ENCODE measurements at places on chromosomes 3 and 15. TPM values are rescaled to one million over a fixed set of nuclear protein-coding genes. Genes with fewer than 3 reads are reported as not detected.

Gene ZDHHC19
- not detected for total RNA-seq

Gene ZNF80
- total RNA-seq = not detected

Gene GOLGA8S
- not detected for total RNA-seq

Gene KNG1
- total RNA-seq = not detected

Gene ARPP21
- 0.12 TPM for total RNA-seq

Gene FILIP1L
- total RNA-seq = 0.05 TPM

Gene B3GALNT1
- total RNA-seq = 2.3 TPM

Gene TPRG1
- total RNA-seq = 2.7 TPM

Gene CFAP92
- total RNA-seq = 0.42 TPM

Gene ANP32A
- total RNA-seq = 110 TPM

DNA sequence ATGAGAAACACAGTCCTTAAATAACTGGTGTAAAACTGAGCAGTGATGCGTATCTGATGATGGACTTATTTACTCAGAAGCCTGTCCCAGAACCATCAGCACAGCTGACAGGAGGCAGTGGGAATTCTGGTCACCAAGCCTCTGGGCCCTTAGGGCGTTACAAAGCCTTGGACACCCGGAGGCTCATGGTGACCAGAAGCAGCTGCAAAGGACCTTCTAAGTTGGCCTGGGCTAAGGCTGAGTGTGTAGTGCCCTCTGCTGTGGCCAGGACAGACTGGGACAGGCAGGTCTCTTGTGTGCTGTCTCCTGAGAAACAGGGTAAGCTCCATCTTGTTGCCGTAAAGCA is 168.9 kb downstream of the ATP10A start:
- DNase-seq = no peak

DNA sequence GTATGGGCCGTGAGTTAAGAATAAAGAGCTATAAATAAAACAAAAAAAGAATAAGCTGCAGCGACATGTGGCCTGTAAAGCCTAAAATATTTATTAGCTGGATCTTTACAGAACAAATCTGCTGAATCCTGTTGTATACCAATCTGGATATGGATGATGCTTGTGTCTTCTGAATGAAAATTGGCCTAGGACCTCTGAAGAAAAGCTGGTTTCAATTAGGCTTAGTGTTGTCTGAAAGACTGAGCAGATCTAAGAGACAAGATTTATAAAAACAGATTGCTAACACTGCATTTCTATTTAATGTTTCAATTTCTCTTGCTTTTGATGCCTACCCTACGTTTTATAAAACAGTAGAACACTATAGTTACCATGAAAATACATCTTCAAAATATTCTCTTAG is 57.9 kb downstream of the ST3GAL6 start:
- no peak for DNase-seq

DNA sequence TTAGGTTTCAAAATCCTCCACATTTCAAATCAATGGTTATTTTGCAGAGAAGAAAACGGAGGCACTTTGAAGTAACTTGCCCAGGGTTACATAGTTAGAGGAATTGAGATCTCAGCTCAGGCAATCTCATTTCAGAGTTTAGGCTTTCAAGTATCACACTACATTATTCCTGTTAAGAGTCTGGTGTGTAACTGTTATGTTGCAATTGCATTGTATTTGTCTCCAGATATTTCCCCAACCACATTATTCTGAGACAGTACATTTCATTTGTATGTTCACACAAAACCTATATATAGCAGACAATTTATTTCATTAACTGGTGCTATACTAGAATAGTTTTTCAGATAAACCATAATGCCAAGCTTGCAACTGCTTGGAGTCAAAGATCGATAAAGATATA is 154.2 kb upstream of the TSPAN3 start:
- DNase-seq = no peak

- DNase-seq = no peak
Observed at GRCh38 chr15:32117122-32117521, 86.8 kb downstream of the CHRNA7 start.

Gene CCDC32
- 17.0 TPM for total RNA-seq

- DNase-seq = no peak
Observed at GRCh38 chr3:58006661-58007060, 1.6 kb upstream of the FLNB start.

DNA sequence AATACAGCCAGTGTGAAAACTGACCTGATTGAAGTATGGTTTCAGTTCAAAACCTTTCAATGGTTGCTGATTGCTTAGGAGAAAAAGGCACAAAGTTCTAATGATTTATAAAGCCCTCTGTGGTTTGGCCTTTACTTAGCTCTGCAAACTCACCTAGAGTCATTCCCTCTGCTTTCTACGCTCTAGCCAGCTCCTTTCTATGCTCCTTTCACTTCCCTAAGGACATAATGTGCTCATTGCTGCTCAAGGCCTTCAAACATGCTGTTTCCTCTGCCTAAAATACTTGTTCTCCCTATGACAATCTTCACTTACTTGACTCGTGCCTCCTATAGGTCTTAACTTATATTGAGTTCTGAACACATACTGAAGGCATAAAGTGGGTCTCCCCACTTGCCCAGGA is 19.0 kb downstream of the RPL39L start:
- no peak for DNase-seq

DNA sequence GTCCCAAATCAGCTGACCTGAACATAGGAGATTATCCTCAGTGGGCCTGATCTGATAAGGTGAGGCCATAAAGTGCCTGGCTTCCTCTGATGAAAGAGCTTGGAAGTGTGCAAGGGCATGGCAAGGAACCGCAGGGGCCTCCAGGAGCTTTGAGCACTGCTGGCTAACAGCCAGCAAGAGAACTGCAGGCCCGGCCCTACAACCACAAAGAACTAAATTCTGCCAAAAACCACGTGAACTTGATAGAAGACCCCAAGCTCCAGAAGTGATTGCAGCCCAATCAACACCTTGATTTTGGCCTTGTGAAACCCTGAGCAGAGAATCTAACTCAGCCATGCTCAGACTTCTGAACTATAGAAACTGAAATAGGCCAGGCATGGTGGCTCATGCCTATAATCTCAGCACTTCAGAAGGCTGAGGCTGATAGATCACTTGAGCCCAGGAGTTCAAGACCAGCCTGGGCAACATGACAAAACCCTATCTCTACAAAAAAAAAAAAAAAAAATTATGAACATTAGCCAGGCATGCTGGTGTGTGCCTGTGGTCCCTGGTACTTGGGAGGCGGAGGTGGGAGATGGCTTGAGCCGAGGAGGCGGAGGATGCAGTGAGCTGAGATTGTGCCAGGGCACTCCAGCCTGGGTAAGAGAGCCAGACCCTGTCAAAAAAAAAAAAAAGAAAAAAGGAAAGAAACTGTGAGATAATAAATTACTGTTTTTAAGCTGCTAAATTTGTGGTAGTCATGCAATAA is 7.7 kb upstream of the DIS3L start:
- DNase-seq = no peak

Gene C3orf85
- total RNA-seq = not detected

GRCh38 chr3:150146991-150147761 is 176.5 kb upstream of the PFN2 start:
- DNase-seq = no peak

DNA sequence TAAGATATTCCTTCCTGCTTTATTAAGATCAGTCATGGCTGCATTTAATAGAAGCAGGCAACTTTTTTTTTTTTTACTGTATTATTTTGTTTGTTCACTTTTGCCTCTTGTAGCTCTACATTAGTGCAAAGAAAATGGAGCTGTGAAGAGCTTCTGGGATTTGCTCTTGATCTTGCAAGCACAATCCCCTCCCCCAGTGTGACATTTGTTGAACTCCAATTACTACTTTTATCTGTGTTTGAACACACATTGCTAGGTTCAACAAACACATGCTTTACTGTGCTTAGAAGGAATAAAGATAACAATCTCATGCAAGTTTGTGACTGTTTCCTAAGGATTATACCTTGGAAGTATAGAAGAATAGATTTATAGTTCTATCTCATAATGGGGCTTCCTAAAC is 648.8 kb downstream of the NLGN1 start:
- no peak for DNase-seq

DNA sequence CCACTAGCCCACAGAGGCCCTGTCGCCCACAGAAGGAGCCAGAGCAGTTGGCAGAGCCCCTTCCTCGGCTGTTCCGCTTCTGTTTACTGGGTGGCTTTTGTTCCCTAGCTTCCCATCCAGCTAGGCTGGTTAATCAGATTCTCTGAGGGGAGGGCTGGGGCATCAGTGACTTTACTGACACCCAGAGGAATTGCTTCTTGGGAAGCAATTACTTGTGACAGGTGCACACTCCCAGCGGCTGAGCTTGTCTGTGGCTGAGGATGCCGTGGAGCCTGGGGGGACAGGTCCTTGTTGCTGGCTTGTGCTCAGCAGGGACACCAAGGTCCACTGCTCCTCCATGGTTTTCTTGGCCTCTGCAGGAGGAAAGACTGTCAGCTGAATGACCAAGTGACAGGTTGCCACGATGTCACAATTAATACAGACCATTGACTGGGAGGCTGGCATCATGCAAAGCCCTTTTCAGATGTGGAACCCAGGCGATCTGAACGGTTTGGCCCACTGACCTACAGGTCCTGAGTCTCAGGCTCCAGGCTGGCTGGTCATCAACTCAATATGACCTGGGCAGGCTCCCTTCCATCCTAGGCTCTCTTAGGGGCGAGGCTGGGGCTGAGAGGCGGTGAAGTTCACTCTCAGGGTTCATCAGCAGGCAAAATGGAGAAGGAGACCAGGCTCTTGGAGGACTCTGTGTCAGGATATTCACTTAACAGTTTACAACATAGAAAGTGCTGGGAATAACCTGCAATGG is 31.8 kb upstream of the SFMBT1 start:
- DNase-seq = no peak

DNA sequence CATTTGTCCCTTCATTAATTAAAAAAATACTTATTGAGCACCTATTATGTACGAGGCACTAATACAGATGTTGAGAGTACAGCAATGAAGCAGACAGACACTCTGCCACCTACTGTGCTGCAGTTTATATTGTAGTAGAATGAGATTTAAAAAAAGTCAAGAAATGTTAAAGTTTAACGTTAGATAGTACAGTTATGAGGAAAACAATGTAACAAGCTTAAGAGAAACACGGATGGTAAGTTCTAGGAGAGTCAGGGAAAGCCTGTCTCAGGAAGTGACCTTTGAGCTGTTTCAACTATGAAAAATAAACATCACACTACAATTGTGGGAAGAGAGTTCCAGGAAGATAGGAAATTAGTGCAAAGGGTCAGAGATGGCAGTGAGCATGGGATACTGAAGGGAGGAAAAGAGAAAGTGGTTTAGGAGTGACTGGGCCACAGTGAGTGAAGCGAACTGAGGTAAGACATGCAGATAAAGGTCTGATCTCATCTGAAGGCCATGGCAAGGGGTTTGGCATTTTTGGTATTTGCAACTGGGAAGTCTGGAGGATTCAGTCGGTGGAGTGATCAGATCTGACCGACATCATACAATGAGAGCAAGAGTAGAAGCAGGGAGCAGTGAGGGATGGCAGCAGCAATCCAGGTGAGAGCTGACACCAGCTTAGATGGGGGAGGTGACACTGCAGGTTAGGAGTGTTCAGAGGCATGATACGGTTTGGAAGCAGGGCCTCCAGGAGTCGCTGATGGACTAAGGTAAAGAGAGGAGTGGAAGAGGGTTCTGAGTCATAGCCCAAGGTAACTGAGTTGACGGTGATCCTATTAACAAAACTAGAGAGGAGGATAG is 28.5 kb downstream of the PLSCR4 start:
- peak; percentile 7 for DNase-seq

DNA sequence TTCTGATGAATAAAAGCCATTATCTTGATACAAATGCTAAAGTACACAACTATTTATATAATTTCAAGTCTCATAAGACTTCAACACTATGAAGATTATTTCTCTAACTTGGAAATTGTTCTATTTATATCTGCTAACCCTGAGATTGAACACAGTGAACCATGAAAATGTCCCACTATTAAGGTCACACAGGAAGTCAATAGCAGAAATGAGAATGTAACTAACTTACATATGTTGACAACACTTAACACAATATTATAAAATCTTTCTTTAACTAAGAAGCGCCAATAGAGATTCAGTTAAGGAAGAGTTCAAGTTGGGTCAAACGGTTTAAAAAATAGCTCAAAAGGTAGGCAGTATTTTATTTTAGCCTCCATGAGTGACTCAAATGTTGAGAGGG is 551.8 kb upstream of the CBLB start:
- DNase-seq = no peak

Gene MME
- not detected for total RNA-seq

- no peak for DNase-seq
Observed at GRCh38 chr3:119810018-119810435, 28.1 kb downstream of the NR1I2 start.

Gene TMEM212
- not detected for total RNA-seq

Gene CSPG5
- 0.17 TPM for total RNA-seq

- no peak for DNase-seq
Observed at GRCh38 chr3:40877631-40878463, 321.5 kb upstream of the CTNNB1 start.

- DNase-seq = no peak
Observed at GRCh38 chr15:52559575-52559974, 9.3 kb downstream of the ARPP19 start.

- no peak for DNase-seq
Observed at GRCh38 chr3:12234192-12234591, 54.7 kb upstream of the PPARG start.
